Heart right ventricle (tissue), 16 donors: ENCODE measurements at places on chromosomes 13 and 19. TPM values are rescaled to one million over a fixed set of nuclear protein-coding genes. Genes with fewer than 3 reads are reported as not detected.

CEACAM1 gene
- total RNA-seq = 1.6 TPM

ZNF850 gene
- 5.3 TPM for total RNA-seq

VAV1 gene
- 11.0 TPM for total RNA-seq

CALR gene
- 320 TPM for total RNA-seq

MED16 gene
- total RNA-seq = 21.6 TPM

UQCR11 gene
- 790 TPM for total RNA-seq

ZNF132 gene
- 4.8 TPM for total RNA-seq

F10 gene
- 1.7 TPM for total RNA-seq

LILRB2 gene
- 4.1 TPM for total RNA-seq

OR7D2 gene
- not detected for total RNA-seq

HIF3A gene
- total RNA-seq = 32.9 TPM

FFAR3 gene
- 0.40 TPM for total RNA-seq

NOVA2 gene
- 7.8 TPM for total RNA-seq

ONECUT3 gene
- not detected for total RNA-seq

MAG gene
- total RNA-seq = 0.39 TPM

CD177 gene
- not detected for total RNA-seq

CRTC1 gene
- total RNA-seq = 6.5 TPM

IZUMO4 gene
- 6.5 TPM for total RNA-seq

ZNF69 gene
- total RNA-seq = 2.9 TPM

SIGLEC12 gene
- total RNA-seq = not detected

OR10H5 gene
- not detected for total RNA-seq

HNRNPA1L2 gene
- total RNA-seq = 4.1 TPM

LENG9 gene
- 1.1 TPM for total RNA-seq

SELENOV gene
- not detected for total RNA-seq

DNASE2 gene
- 21.4 TPM for total RNA-seq

F2RL3 gene
- total RNA-seq = 1.7 TPM

ZNF829 gene
- total RNA-seq = 4.1 TPM

NLRP11 gene
- not detected for total RNA-seq

IFNL2 gene
- not detected for total RNA-seq

GNA15 gene
- total RNA-seq = 3.2 TPM
